ENCODE measurements at places on chromosomes 5 and 9. TPM values are rescaled to one million over a fixed set of nuclear protein-coding genes. Genes with fewer than 3 reads are reported as not detected.

TRAF1 gene
- 0.15 TPM for total RNA-seq

GADD45G gene
- total RNA-seq: 2.1 TPM

- DNase-seq: no peak
- H3K36me3 ChIP-seq: no peaks in the 10 kb centered on the region
- H3K4me1 ChIP-seq: no peaks in the 10 kb centered on the region
- H3K27ac ChIP-seq: no peak overlapping the region
Observed at GRCh38 chr5:137507150-137507549, 8.0 kb upstream of the SPOCK1 start.

DNA sequence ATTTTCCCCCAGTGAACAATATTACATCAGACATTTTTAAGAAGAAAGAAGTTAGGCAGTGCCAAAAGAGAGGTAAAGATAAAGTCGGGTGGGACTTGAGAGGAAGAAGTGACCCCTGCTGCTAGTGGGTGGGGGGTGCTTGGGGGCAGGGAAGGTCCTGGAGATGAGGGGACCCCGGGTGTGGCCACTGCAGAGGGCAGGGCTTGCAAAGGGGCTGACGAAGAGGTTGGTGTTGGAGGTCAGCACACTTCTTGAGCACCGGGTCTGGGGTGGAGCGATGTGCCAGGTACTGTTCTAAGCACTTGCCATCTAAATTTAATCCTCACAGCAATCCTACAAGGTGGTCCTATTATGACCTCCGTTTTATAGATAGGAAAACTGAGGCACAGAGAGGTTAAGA is 62.0 kb downstream of the AMBP start:
- no peaks in the 10 kb centered on the region for H3K4me1 ChIP-seq
- H3K27ac ChIP-seq: no peak overlapping the region
- no peak for DNase-seq
- H3K4me3 ChIP-seq: no peak overlapping the region
- H3K36me3 ChIP-seq: peaks cover 13% of the 10 kb centered on the region
- H3K27me3 ChIP-seq: no peaks in the 10 kb centered on the region

DNA sequence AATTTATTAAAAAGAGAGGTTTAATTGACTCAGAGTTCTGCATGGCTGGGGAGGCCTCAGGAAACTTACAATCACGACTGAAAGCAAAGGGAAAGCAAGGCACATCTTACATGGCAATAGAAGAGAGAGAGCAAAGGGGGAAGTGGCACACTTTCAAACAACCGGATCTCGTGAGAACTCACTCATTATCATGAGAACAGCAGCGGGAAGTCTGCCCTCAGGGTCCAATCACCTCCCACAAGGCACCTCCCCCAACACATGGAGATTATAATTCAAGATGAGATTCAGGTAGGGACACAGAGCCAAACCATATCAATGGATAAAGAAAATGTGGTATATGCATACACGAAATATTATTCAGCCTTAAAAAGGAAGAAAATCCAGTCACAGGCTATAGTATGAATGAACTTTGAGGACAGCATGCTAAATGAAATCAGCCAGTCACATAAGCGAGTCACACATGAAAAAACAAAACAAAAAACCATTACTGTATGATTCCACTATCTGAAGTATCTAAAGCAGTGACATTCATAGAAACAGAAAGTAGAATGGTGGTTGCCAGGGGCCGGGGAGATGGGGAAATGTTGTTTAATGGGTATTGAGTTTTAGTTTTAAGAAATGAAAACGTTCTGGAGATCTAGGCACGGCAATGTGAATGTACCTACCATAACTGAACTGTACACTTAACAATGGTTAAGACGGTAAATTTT is 83.4 kb upstream of the PCA3 start:
- no peak for DNase-seq
- no peak overlapping the region for H3K27ac ChIP-seq
- no peaks in the 10 kb centered on the region for H3K36me3 ChIP-seq
- H3K4me3 ChIP-seq: no peak overlapping the region

DNA sequence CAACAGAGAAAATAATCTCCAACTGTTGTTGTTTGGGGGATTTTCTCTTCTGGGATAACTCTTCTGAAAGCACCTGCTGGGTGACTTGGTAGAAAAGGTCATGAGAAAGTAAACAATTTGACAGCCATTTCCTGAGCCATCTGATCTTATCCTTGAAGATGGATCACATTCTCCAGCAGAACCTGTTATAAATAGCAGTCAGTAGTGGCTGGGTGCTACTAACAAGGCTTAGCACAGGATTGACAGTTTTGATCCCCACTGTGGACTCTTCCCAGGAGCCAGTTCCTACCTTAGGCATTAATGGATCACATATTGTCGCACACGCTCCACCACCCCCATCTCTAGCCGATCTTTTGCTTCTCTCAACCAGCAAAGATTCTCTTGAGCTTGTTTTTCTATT is 220.2 kb downstream of the PLK2 start:
- peaks cover 24% of the 10 kb centered on the region for H3K4me1 ChIP-seq

DNA sequence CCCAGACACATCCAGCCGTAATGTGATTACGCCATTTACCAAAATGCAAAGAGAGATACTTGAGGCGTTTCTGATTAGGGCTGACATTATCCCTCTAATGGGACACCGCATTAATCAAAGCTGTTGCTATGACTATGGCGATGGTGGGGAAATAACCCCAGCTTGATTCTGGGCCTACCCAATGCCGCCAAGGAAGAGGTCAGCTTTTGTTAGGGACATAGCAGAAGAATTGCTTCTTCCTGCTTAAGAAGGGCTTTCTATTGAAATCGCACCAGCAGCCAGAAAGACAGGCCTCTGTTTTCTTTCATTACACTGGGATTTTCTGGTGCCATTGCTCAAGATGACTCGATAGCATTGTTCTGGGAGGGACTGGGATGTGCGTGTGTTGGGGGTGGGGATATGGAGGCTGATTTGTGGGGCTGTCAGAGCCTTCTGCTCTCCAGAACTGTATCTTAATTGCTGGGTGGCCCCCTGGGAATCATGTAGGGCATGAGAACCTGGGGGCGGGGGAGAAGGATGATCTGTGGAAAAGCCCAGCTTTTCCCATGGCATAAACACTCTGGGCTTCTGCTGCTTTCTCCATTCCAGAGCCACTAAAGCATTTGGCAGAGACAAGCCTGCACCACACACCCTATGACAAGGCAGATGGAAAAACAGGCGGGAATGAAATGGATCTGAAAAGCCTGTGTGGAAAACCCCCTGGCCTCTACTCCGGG is 106.5 kb upstream of the RAD23B start:
- no peaks in the 10 kb centered on the region for H3K27me3 ChIP-seq
- H3K4me3 ChIP-seq: no peak overlapping the region
- H3K36me3 ChIP-seq: no peaks in the 10 kb centered on the region
- peaks cover 13% of the 10 kb centered on the region for H3K4me1 ChIP-seq
- H3K27ac ChIP-seq: no peak overlapping the region
